ENCODE measurements at places on chromosomes 4 and X. TPM values are rescaled to one million over a fixed set of nuclear protein-coding genes. Genes with fewer than 3 reads are reported as not detected.

The AMBN gene
- total RNA-seq = not detected

The PCSK1N gene
- 8.1 TPM for total RNA-seq

The SYP gene
- total RNA-seq = 0.92 TPM

The C4orf50 gene
- total RNA-seq = not detected

The DTHD1 gene
- total RNA-seq = not detected

The STPG2 gene
- not detected for total RNA-seq

The FGF13 gene
- 55.3 TPM for total RNA-seq

The COMMD8 gene
- total RNA-seq = 27.3 TPM

The ETNPPL gene
- total RNA-seq = not detected

The PAK3 gene
- total RNA-seq = 73.3 TPM

The ANKRD37 gene
- 7.0 TPM for total RNA-seq

The HSFX2 gene
- not detected for total RNA-seq
